Esophagus squamous epithelium (tissue), 5 donors: ENCODE measurements at places on chromosomes 12 and 14.

DNA sequence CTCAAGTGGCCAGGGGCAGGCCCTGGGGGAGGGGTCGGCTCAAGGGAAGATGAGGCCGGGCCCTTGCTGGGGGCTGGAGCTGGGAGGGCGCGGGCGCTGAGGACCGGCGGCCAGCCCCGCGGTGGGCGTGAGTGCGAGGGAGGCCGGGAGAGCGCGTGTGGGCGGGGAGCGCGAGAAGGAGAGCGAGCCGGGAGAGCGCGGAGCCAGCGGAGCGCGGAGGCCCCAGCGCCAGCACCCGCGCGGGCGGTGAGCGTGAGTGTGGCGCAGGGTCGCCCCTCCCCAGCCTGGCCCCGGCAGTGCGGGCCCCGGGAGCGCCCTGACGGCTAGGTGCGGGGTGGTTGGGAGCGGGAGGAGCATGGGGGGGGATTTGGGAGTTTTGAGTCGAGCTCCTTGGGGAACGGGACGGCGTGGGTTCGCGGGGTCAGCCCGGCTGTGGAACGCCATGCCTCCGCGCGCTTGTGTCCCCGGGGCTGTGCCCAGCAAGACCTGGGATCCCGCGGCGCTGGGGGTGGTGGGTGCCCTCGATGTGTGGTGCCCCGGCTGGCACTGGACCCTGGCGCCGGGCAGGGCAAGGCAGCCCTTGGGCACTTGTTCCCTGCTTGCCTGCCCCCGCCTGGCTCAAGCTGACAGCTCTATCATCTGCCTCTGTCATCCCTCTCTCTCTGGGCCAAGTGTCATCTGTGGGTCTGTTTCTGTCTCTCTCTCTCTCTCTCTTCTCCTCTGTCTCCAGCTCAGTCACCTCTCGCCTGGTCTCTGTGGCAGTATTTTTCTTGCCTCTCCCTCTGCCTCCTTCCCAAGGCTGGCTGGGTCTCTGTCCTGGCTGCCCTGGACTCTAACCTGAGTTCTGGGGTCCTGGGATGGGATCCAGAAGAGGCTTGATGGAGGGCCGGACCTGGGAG lies at the start of gene LBHD2:
Gene LBHD2, plus strand, starts transcription at position 190 of the 899 bp plus-strand sequence. CDS start 1,803 bp downstream, outside the sequence.
- no peak for DNase-seq

GRCh38 chr12:1870998-1871917 lies 47.2 kb downstream of the CACNA2D4 start:
- no peak for DNase-seq

DNA sequence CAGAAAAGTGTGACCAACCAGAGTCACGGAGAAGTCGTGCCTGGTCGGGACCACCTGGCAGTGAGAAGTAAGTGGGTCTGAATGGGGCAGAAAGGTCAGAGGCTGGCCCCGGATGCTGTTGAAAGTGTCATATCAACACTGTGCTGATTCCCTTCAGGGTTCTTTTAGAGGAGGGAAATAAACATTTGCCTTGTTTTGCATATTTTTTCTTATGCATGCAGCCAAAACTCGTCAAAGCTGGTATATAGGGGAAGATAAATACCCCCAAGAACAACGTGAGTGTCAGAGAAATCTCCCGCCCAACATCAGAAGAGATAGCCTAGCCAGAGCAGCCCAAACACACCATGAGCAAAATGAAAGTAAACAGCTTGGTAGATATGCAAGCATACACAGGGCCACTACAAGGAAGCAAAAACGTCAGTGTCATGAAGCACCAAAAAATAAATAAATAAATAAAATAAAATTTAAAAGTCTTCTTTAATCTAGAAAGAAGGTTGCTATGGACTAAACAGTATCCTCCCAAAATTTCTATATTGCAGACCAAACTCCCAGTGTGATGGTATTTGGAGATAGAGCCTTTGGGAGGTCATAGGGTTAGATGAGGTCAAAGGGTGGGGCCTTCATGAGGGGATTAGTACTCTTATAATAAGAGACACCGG lies 22.1 kb downstream of the EIF5 start:
- no peak for DNase-seq

DNA sequence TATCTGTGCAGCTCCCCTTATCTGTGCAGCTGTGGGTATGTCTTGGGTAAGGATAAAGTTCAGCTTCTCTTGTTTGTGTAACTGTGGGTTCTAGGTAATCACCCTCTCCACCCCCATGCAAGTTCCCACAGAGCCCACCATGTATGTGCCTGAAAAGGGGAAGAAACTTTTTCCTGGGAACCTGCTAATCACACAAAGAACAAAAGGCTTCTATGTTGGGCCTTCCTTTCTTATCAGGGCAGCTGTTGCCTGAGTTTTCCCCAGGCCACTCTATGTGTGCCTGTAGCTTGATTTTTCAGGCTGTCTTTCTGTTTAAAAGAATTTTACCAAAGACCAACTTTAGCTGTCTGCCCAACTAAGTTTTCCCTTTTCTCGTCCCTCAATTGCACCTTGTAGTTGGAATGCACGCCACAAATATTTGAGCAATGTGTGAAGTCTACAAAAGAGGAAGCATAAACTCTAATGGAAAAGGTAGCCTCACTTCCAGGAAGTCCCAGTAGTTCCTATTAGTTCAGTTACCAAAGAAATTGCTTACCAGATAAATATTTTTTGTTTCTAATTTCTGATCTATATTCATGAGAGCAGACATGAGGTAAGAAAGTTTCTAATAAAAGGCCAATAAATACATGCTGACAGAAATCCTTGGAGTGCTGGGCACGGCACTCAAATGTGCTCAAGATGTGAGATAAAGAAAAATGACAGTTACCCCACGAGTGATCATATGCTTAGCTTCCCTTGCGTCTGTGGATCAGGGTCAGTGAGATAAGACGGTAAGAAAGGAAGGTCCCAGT lies 2.7 kb upstream of the GALC start:
- no peak for DNase-seq

- no peak for DNase-seq
Observed at GRCh38 chr14:24277606-24278321, 6.4 kb upstream of the RABGGTA start.

DNA sequence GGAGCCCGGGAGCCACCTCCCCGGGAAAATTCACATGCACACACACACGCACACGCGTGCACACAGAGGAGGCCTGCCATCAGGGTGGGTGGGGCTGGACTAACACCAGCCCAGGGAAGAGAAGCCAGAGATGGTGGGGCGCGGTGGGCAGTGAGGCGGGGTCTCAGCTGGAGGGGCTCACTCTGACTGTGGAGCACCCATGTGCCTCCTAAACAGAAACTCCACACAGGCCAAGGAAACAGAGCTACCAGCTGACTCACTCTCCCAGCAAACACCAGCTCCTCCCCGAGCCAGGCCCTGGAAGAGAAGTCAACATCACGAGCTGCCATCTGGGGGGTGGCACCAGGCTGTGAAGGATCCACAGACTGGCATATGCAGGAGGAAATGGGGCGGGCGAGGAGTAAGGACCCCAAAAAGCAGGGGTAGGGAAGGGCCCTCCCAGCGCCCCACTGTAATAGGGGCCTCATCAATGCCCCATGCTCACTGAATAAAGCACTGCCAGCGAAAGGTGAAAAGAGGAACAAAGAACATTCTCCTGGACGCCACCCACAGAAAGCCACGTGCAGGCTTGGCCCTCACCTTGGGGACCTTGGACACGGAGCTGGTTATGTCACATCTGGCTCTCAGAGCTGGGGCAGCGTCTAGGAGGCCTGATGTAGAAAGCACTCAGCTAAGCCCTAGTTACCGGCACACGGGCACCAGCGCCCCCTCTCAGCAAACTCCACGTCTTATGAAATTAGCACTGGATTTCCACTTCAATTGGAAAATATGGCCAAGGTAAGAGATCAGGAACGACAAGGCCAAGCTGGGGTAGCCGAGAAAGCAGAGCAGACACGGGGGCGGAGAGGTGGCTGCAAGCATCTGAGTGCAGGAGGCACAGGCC lies 8.4 kb upstream of the INF2 start:
- no peak for DNase-seq

- DNase-seq = no peak
Observed at GRCh38 chr14:38777401-38777800, 325.6 kb downstream of the SEC23A start.

GRCh38 chr12:14664434-14665023 lies 31.9 kb downstream of the GUCY2C start:
- no peak for DNase-seq

DNA sequence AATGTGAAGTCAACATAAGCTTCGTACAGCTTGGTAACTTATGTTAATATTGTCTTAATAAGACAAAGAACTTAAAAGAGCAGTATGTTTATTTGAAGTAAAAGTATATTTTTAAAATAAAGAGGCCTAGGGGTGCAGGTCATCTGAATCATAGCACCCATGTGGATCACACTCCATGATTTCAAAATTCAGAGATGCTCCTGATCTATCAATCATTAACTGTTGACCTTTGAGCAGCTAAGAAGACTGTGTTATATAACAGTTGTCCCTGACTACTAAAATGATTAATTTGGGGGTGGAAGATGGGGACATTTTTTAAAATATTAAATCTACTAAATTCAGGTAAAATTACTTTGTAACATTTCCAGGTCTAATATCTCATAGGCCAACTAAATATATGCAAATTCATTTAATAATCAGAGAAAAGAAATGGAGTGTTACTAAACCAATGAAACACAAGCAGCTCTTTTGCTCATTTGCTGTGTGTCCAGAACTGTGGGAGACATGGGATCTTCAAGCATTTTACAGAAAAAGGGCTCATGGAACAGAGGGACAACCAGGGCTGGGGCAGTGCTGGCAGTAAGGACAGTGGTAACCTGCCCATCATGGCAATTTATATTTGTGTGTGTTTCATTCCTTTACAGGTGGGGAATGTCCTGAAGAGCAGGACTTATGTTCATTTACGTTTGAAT lies 120.7 kb upstream of the PCED1B start:
- no peak for DNase-seq

- DNase-seq = no peak
Observed at GRCh38 chr12:108697905-108698304, 33.4 kb downstream of the CORO1C start.

DNA sequence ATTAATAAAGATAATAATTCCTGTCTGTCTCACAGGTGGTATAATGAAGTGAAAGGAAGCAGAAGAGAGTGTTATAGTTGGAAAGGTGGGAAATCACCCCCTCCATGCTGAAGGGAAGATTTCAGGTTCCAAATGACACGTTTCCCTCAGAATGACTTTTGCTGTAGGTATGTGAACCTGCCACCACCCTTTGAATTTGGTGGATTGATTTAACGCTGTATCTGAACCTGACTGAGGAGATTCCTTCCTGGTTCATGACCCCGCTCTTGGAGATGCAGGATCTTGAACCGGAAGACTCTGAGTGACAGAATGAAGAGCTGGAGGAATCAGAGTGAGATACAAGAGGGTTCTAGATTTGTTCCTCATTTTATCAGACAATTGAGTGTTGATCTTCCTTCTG lies 20.3 kb upstream of the EMP1 start:
- no peak for DNase-seq

GRCh38 chr14:103518422-103519042 lies 4.1 kb downstream of the CKB start:
- DNase-seq = no peak

DNA sequence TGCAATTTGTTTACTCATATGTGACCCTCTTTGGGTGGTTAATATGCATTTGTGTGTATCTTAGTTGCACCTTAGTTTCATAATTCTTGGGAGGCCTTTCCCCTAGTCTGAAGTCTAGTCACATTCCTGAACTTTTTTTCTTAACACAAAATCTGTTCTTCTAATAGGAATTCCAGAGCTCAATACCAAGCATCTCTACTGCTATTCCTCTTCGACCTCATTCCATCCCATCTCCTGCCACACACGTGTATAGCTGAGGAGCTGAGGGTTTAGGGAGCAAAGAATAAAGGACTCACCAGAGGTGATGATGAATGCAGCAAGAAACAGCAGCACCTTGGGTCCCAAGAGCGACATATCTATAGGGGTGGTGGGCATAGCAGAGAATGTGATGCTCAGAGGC lies 875 bp downstream of the MFAP5 start:
- no peak for DNase-seq

DNA sequence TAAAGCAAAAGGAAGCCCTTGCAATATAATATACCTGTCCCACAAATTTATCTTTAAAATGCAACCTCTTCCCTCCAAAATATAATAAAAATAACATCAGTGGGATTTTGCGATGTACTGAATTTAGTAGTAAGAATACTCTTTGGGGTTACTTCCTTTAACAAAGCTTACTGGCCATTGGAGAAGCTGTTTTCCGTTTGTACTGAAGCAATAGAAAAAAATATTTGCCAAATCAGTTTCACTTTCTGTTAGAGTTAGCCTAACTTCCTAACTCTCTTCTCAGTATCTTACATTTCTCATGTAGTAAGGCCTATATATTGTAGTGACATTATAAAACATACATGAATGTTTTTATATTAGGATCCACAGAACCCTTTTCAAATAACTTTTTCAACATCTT lies 3.7 kb downstream of the MAX start:
- no peak for DNase-seq

DNA sequence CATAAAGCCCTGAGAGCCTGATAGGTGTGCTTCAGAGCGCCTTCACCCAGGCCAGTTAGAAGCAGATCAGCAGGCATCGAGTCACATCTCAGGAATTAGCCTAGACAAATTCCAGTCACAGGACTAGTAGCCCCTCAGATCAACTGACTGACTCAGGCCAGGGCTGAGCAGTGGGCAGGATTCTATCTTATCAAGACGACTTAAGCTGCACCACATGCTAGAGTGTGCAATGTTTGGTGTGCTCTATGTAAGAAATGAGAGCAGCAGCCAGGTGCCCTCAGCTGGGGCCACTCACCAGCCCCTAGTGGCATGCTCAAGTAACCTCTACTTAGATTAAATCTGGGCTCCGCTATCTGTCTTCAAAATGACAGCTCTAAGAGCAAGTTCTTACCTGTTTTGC lies 19.7 kb upstream of the NGB start:
- no peak for DNase-seq
